ENCODE measurements at places on chromosomes 16 and 17.

DNA sequence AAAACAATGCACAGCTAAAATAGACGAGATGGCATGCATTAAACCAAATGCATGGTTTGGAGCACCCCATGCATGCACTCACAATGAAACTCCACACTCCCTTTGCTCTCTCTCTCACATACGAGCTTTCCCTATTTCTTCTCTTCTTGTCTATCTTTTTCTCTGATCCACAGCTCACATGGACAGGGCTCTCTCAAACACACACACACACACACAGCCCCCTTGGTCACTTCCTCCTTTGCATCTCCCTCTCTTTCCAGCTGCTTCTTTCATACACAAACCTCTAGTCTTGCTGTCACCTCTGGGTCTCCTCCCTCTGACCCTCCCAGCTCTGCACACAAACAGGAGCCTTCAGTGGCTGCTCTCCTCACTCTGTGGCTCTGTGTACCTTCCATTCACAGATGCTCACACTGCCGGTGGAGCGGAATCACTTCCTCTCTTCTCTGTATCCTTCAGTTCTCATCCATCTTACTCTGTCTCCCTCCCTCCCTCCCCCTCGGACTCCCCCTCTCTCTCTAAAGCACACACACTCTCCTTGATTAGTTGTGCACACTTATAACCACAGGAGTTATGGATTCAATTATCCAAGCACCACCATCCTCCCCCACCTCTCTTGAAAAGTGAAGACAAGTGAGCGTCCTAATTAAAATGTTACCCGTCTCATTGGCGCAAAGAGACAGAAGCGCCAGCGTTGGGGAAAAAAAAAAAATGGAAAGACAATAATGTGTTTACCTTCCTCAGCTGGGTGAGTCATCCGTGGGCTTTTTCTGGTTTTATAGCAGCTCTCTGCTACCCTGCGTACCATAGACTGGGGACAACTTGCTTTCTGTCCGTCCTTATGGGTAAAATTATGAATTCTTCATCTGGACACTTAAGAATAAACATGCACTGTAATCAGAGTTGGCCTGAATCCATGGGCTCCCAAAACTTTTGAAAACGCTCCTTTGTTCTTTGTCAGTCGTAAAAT, 90.8 kb downstream of the SHISA6 start:
- no peak for DNase-seq

- DNase-seq = no peak
Observed at GRCh38 chr17:77193653-77194052, 52.9 kb downstream of the SEC14L1 start.

GRCh38 chr17:14926526-14927122, 338.5 kb downstream of the PMP22 start:
- peak; percentile 50 for DNase-seq

DNA sequence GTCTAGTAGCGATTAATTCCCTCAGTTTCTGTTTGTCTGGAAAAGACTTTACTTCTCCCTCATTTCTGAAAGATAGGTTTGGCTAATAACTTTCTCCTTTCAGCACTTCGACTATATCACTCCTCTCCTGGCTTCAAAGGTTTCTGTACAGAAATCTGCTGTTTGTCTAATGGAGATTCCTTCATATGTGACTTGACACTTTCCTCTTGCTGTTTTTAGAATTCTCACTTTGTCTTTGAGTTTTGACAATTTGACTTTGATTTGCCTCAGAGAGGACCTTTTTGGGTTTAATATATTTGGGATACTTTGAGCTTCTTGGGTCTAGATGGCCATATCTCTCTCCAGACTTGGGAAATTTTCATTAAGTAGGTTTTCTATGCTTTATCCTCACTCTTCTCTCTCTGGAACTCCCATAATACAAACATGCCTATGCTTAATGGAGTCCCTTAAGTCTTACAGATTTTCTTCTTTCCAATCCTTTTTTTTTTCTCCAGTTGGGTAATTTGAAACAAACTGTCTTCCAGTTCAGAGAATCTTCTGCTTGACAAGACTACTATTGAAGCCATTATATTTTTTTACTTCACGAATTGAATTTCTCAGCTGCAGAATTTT, 7.8 kb upstream of the PRSS21 start:
- DNase-seq = no peak

DNA sequence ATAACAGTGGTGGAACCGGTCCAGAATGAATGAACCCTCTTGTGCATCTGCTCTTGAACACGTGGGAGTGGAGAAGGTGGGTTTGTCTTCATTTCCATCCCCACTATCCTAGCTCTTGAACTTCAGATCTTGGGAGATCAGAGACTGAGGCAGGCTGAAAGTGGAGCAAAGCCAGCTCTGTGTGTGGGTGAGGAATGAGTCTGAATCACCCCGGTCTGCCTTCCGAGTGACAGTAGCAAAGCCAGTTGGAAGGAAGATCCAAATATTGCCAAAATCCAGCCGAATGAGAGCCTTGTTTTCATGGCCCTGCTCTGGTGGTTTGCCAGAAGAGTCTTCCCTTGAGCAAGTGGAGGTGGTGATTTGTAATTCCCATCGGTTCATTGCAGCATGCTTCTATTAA, 29.0 kb upstream of the ASIC2 start:
- DNase-seq = no peak

GRCh38 chr16:2860826-2861567, 3.0 kb upstream of the PRSS22 start:
- no peak for DNase-seq

DNA sequence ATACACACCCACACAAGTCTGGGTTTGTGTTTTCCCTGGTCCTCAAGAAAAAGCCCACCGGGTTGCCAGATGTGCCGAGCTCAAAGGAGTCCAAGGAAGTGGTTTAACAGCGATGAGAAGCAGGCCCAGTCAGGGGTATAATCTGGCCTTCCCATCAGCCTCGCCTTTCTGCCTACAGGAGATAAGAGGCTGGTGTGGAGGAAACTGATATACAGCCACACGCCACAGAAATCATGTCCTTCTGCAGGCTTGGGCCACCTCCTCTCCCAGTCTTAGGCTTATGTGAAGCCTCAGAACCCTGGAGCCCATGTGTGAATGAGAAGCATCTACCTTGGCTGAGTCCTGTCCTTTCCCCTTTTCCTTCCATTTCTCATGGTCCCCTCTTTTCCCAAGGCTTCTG, 43.6 kb upstream of the MMP2 start:
- DNase-seq = no peak

- DNase-seq = no peak
Observed at GRCh38 chr17:6470751-6471521, 26.7 kb downstream of the PIMREG start.

DNA sequence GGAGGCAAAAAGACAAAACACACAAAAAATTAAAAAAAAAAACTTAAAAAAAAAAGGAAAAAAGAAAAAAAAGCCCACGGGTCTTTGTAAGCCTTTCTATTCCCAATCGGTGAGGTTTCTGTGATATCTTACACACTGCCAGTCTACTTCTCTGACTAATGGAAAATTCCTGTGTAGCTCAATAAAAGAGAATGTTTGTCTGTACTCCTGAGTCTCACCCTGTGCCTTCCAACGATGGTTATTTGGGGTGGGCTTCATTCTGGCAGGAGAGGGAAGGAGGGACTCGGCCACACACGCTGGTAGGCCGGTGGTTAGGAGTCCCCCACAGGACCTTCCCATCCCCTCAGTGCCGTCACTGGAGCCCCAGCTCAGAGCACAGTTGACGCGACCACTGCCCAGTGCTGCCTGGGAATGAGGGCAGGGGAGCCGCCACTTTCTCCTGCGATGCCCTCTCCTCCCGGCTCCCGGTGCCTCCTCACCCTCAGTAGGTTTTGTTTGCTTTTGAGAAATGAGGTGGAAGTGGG, 68.0 kb downstream of the AMFR start:
- no peak for DNase-seq

GRCh38 chr16:71205482-71206131, 24.9 kb downstream of the HYDIN start:
- no peak for DNase-seq

DNA sequence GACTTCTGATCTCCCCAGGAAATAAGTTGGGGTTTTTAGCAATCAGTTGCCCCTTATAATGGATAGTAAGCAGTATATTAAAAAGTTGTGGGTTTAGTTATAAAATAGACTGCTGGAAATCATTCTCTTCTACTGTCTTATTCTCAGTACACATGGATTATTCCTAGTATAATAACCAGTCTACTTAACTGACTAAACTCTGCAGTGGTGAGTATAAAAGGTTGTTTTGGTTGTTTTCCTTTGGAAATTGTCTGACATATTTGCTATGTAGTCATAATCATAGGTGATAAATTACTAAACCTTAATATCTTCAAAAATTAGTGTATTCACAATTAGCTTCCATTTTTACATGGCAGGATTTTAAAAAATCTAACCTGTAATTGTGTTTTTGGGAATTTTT, 31.4 kb downstream of the CTCF start:
- DNase-seq = no peak

GRCh38 chr17:2691069-2691871, 20.3 kb downstream of the CLUH start:
- no peak for DNase-seq

DNA sequence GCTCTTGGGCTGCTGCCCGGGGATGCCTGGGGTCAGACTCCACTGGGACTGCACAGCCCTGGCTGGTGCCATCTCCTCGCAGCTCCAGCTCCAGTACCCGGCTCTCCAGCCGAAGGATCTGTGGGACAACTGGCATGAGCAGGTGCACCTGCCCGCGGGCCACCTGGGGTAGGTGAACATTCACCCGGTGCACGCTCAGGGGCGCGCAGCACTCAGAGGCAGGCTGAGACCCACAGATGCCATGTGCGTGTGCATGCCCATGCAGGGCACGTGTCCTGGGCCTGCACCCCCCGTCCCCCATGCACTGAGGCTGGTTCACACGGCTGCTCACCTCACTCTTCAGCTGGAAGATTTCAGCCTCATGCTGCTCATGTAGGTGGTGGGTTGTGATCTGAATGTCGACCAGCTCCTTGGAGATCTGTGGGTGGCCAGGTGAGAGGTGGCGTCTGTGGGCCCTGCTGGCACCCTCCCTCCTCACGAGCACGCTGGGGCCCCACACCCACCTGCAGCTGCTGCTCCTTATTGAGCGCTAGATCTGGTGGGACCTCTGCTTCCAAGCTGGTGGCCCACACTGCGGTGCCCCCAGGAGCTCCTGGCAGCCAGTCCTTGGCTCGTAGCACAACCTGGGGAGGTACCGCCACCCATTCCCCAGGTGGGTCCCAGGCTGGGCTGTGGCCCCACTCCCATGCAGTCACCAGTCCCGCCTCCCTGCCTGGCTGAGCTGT, 618 bp downstream of the CCDC78 start:
- DNase-seq = no peak

DNA sequence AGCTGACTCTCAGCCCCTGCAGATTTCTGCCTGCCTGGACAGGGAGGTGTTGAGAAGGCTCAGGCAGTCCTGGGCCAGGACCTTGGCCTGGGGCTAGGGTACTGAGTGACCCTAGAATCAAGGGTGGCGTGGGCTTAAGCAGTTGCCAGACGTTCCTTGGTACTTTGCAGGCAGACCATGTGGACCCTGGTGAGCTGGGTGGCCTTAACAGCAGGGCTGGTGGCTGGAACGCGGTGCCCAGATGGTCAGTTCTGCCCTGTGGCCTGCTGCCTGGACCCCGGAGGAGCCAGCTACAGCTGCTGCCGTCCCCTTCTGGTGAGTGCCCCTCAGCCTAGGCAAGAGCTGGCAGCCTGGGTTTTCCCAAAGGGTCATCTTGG, 3.9 kb downstream of the GRN start:
- DNase-seq = no peak

DNA sequence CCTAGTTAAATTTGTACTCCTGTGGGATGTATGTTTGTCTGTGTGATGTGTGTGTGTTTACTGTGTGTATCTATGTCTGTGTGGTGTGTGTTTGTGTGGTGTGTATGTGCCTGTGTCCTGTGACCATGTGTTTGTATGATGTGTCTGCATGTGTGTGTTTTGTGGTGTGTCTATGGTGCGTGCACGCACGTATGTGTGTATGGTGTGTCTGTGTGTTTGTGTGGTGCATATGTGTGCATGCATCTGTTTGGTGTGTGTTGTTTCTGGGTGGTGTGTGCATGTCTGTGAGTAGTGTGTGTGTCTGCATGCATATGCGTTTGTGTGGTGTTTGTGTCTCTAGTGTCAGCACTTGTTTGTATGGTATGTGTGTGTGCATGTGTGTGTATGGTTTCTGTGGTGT, 174.2 kb upstream of the RBFOX1 start:
- no peak for DNase-seq

DNA sequence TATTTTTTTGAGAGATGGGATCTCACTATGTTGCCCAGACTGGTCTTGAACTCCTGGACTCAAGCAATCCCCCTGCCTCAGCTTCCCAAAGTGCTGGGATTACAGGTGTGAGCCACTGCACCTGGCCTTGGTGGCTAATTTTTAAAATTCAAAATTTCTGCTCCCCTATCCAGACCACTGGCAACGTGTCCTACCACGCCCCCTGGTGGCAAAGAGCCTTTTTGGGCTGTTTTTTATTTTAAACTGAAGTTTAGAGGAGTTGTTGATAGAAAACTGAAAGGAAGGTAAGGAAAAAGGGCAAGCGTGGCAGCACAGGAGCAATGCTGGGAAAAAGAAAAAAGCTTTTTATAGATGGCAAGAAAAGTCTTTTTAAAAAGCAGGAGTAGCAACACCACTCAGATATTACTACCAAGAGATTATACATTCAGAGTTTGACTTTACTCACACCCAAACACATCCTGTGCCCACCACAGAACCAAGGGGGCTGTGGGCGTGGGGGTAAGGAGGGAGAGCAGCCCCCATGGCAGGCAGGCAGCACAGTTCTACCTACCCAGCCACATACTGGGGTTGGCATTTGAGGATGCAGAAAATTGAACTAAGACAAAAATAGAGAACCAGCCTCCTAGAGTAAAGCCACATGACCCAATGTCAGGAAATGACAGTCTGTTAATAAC, 4.2 kb upstream of the MXRA7 start:
- no peak for DNase-seq

DNA sequence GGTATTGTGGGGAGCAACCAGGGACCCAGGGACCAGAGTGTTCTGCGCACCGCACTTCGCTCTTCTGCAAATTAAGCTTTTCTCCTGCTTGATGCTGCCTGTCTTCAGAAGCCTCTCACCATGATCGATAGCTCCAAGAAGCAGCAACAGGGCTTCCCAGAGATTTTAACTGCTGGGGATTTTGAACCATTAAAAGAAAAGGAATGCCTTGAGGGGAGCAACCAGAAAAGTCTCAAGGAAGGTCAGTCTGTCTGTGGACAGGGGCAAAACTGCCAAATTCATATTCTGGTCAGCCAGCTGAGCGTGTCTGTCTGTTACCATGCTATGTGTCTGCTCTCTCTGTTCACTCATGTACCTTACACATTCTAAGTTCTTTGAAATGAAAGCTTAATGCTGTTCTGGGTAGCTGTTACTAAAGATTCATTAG, 115.7 kb downstream of the MRTFB start:
- no peak for DNase-seq

- DNase-seq = no peak
Observed at GRCh38 chr16:88327561-88328312, 55.0 kb upstream of the ZNF469 start.

- DNase-seq = no peak
Observed at GRCh38 chr17:68600931-68601564, at the start of gene FAM20A. Gene FAM20A (minus strand): TSS chr17:68601367. CDS start chr17:68600666, 701 bp downstream.

Data from AG09319 (cell line).